Esophagus squamous epithelium (tissue), 5 donors: ENCODE measurements at places on chromosomes 3 and 15.

GRCh38 chr3:10915376-10915775 lies 77.2 kb upstream of the SLC6A1 start:
- no peak for DNase-seq

DNA sequence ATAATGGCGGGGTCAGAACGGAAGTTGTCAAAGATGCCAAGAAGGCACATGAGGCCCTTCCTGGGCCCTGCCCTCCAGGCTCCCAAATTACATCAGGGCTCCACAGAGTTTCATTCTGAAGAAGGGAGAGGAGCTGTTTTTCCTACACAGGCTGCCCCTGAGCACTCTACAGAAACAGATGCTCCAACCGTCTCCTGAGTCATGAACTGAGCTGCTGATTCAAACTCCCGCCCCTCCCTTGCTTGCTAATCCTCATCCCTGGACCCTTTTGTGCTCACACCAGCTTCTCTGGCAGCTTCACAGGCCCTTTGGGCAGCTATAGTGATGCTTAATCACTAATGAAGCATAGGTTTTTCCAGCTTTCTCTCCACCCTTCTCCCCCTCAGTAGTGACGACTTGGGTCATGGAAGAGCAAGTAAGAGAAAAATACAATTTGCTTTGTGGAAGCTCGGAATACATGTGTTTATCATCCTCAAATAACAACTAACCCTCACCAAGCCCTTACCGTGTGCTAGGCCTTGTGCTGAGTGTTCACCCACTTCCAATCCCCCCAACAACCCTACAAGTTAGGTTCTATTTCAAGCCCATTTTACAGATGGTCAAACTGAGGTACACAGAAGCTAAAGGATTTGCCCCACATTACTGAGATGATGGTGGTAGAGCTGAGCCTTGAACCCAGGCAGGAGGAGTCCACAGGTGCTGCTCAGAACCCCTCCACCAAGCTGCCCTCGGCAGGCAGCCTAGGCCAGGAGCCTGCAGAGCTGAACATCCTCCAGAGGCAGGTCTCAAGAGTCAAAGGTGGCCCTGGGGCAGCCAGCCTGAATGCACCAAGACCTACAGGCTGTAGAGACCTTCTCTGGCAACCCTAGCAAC lies 21.9 kb downstream of the MEGF11 start:
- no peak for DNase-seq

GRCh38 chr15:47506329-47507100 lies 210.8 kb upstream of the SEMA6D start:
- no peak for DNase-seq

GRCh38 chr3:76998555-76998954 lies 41.3 kb upstream of the ROBO2 start:
- DNase-seq, result no peak

- no peak for DNase-seq
These were observed 60.8 kb downstream of the SNRK start for GRCh38 chr3:43346978-43347749.

GRCh38 chr3:27630885-27631284 lies 91.2 kb downstream of the EOMES start:
- no peak for DNase-seq

DNA sequence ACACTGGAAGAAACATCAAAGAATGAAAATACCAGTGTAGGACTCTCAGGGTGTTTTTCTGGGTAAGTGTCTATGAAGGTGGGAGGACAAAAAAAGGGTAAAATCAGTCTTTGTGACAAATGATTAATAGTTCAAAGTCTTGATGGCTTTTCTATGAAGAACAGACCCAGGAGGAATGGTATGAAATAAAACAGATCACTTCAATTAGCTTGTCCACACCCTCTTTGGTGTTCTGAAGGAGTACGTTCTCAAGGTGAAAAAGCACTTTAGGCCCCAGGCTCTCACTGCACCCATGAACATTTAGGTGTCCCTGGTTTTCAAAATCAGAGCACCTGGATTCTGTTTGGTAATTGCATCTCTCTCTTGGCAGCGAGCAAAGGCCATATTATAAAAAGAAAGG lies 383.6 kb upstream of the NR2F2 start:
- DNase-seq, result no peak

GRCh38 chr3:62201438-62202035 lies 171.8 kb downstream of the FEZF2 start:
- no peak for DNase-seq

DNA sequence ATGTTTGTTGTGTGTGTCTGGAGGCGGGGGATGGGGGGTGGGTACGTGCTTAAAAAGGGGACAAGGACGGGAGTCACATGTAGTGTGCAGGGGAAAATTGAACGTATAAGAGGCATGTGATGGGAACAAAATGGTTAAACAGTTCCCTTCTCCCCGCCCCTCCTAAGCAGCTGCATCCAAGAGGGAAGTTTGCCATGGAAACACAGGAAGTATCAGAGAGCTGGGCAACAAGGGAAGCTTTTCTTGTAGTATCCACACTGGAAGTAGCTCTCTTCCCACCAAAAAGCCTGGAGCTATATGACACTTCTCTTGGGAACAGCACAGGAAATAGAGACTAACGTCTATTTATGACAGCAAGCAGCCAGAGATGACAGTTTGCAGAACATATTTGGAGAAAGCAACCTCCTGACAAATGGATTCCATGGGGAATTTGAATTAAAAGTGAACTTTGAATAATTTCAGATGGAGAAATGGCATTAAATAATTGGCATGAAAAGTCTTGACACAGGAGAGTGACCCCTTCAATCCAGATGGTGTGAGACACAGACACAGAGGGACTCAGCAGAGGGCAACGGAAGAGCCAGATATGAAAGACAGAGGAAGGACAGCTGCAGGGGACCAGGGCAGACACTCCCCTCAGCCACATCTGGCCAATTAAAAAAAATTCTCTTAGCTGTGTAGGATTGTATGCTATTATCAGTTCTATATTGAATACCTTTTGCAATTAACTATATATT lies 294.2 kb upstream of the TBL1XR1 start:
- no peak for DNase-seq

DNA sequence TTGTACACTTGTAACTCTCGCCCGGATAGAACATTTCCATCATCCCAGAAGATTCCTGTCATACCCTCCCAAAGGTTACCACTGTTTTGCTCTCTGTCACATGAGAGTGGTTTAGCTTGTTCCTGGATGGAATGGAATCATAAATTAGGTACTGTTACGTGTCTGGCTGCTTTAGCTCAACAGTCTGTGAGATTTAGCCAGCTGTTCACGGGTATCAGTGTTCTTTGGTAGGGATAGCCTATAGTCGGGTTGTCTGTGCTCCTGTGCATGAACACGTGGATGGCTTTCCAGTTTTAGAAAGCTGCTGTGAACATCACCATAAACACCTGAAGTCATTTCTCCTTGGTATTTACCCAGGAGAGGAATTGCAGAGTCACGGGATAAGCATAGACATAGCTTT lies 58.2 kb upstream of the NR2C2 start:
- DNase-seq, result no peak

GRCh38 chr3:170523248-170523647 lies 62.6 kb downstream of the SLC7A14 start:
- no peak for DNase-seq

GRCh38 chr3:141546081-141546480 lies 59.3 kb downstream of the RASA2 start:
- no peak for DNase-seq

DNA sequence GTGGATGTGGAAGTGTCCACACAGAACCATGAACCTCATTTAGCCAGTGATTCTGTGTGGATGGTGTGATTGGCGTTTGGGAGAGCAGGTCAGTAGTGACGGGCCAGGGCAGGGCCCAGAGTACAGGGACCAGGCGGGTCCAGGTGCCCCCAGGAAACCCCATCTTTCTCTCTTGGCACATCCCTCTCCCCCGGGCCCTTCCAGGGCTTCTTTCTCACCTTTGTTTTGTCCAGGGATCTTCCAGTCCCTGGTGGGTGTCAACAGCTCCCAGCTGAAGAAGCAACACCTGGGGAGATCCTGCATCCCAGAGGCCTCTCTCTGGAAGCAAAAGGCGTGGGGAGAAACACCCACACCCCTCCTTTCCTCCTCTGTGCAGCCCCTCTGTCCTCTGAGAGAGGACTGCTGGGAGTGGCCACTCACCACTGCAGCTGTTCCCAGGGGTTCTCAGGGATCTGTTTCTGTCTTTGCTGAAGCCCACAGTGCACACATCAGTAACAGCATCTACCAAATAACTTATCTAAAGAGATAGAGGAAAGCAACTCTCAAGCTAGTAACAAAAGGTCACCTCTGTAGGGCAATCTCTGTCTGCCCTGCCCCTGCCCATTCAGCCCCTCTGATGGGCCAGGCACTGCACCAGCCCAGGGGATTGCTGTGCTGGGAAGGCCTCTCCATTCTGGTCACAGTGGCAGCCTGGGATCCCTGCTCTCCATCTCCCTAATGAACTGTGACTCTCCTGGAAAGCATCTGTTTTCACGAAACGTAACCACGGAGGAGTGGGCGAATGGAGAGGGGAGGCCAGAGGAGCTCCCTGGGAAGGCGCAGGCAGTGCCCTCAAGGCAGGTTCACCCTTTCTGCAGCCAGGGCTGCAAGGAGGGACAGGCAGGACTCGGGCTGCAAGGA lies 98.3 kb upstream of the ALDH1A3 start:
- DNase-seq, result no peak

DNA sequence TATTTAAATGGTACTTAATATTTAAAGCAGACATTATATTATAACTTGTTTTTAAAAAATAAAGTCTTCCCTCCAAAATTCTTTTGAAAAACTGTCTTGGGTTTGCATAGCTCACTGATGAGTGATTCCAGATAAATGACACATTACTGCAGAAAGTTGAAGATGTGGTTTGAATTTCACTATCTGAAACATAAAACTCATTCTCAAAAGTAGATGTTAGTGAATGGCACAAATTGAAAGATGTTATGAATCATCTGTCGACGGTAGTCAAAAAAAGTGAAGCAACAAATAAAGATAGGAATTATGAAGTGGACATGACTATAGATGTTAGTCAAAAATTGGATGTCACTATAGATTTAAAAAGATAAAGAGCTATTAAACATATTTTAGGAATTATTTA lies 280.5 kb downstream of the GAP43 start:
- DNase-seq, result no peak

GRCh38 chr3:63370094-63370493 lies 92.0 kb downstream of the SYNPR start:
- DNase-seq, result no peak

DNA sequence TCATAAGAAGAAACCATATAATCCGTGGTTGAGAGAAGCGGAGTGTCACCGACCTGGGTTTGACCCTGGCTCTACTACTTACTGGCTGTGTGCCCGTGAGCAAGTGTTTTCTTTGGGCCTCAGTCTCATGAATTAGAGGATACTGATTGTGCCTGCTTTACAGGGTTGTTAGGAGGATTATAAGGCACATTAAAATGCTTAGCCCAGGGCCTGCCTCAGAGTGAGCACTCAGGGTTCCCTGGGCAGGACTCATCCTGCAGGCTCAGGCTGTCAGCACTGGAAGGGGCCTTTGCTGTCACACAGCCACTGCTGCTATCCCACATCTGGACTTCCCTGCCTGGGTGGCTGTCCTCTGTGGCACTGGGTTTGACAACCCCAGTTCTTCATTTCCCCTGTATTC lies 4.7 kb downstream of the PLA2G4F start:
- DNase-seq, result no peak

GRCh38 chr3:178500631-178501030 lies 35.6 kb upstream of the KCNMB2 start:
- DNase-seq, result no peak

DNA sequence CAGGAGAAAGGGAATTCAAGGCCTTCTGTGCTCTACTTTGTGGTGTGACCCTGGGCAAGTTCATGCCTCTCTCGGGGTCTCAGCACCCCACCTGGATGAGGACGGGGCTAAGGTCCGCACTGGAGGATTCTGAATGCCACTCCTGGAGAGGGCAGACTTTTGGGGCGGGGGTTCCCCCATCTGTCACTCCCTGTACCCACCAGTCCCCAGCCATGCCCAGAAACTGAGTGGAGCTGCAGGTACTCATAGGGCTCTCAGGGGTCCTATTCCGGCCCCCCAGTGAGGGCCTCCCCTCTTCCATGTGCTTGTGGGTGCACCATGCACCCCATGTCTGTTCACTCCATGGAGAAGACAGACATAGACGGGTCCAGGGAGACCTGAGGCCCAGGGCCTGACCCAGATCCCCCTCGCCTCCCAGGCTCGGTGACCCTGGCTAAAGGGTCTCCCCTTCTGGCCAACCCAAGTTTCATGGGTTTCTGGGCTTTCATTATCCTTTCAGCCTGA lies 26.0 kb downstream of the ACSBG1 start:
- DNase-seq, result no peak

DNA sequence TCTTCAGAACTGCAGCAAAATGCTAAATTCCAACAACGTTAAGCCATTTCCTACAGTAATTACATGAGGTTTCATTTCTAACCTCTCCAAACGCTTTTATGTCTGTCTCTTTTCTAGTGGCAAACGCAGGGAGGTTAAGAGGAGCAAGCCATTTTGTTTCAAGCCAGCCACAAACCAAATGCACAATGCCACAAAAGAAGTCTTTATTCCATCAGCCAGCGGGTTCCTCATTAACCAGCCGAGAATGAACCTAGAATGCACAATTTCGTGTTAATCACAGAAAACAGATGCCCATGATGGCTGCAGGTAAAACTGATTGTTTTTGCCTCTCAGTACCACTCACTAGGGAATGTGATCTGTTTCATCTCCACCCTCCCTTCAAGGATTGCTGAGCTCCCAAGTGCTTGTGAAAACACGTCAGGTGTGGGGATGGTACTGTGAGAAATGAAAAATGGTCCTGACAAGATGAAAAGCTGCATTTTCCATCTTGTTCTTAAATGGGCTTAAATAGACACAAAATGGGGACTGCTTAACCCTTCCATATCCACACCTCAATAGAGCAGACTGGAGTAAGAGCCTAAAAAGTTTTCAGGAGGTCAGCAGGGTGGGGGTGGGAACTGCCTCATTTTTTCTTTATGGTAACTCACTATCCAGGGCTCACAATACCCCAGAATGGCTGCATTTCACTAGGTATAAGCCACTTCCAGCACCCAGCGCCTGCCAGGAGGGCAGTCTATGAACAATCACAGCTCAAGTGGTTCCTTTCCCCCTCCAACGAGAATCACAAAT lies 277.1 kb downstream of the MAGI1 start:
- no peak for DNase-seq

DNA sequence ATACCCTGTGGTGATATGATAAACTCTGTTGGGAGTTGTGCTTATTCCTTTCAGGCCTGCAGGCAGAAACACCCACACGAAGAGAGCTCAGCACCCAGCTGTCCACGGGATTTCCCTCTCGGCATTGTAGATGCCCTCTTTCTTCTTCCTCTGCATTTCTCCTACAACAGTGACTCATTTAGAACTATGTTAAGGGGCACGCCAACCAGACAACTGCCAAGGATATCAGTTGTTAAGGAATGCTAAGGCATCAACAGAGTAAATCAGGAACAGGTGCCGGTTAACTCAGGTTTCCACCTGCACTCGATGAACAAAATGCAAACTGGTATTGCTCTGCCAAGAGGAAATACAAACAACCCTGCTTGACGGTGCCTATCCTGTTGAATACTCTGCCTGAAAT lies 270.0 kb upstream of the PEX5L start:
- DNase-seq, result no peak
